Ascending aorta (tissue), 2 donors: ENCODE measurements at places on chromosomes 11 and 22.

DNA sequence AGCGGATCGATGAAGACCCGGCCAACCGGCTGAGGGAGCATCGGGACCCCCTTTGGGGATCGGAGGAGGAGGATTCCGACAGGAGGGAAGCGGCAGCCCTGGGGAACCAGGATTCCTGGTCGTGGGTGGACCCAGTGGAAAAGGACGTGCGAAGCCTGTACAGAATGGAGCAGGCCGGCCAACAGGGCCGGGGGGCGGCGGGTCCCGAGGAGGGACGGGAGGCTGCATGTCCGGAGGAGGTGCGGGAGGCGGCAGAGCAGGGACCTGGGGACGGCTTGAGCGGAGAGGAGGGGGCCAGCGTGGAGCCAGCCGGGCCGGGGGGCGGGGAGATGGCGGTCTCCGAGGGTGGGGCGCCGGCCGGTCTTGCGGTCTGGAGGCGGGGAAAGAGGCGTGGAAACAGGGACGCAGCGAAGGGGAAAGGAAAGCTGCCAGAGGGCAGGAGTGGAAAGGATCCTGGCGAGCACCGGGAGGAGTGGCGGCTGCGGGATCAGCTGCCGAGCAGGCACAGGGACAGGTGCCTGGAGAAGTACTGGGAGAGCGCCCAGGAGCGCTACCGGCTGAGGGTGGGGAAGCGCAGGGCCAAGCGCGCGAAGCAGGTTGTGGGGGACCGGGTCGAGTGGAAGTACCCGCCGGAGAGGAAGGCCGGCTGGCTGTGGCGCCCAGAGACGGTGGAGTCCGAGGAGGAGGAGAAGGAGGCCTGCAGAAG lies at the start of gene ANO5:
Gene ANO5, plus strand, starts transcription at position 444 of the 706 bp plus-strand sequence. CDS start 408 bp downstream, outside the sequence.
- peak within 1 kb of the TSS; percentile 66 for H3K4me3 ChIP-seq
- no peaks in the 10 kb centered on the region for H3K27me3 ChIP-seq
- no peaks in the 10 kb centered on the region for H3K4me1 ChIP-seq
- peak; percentile 72 for DNase-seq

GRCh38 chr11:10838083-10838482 lies 19.8 kb downstream of the ZBED5 start:
- H3K36me3 ChIP-seq: no peaks in the 10 kb centered on the region
- DNase-seq: no peak
- H3K27me3 ChIP-seq: no peaks in the 10 kb centered on the region

DNA sequence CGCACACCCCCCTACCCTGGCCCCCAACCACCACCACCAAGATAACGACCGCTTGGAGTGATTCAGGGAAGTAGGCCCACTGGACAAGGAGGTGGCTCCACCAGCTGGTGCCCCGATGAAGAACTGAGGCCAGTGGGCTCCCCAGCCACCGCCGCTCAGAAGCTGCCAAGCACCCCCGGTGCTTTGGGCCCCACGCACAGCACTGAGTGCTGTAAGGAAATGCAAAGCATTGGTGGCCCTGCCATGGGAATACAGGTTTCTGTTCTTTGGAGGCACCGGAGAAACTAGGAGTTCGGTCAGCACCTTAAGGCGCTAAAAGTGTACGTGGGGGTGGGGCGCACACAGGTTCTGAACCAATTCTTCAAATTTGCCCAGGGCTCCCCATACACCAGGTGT lies 664 bp upstream of the PRSS23 start:
- no peaks in the 10 kb centered on the region for H3K36me3 ChIP-seq
- no peaks in the 10 kb centered on the region for H3K27me3 ChIP-seq
- peaks cover 10% of the 10 kb centered on the region for H3K4me1 ChIP-seq
- peak overlapping the region; percentile 79 for H3K27ac ChIP-seq

DNA sequence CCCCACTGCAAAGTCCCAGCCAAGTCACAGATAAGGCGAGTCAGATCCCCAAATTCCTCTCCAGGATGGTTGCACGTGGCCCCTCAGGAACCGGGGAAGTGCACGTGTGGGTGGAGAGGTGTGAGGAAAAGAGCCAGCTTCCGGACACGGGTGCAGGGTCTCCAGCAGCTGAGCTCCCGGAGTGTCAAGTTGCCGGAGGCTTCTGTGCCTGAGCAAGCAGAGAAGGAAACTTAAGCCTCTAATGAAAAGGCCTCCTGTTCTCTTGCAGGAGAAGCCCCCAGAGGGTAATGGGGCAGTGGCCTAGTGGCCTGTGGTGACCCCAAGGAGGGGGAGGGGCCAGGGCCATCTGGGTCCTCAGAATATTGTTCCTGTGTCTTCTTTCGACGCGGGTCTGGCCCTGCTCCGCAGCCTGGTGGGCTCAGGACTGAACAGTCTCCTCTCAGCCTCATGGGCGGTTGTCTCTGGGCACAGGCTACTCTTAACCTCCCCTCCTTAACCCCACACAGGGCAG lies 147.9 kb downstream of the FEZ1 start:
- H3K27ac ChIP-seq: no peak overlapping the region
- DNase-seq: no peak
- H3K4me3 ChIP-seq: no peak overlapping the region
- no peaks in the 10 kb centered on the region for H3K36me3 ChIP-seq
- H3K4me1 ChIP-seq: peaks cover 11% of the 10 kb centered on the region

- H3K27ac ChIP-seq: no peak overlapping the region
- no peak overlapping the region for H3K4me3 ChIP-seq
- no peak for DNase-seq
These were observed 120.9 kb downstream of the KCNQ1OT1 start for GRCh38 chr11:2578929-2579270.

DNA sequence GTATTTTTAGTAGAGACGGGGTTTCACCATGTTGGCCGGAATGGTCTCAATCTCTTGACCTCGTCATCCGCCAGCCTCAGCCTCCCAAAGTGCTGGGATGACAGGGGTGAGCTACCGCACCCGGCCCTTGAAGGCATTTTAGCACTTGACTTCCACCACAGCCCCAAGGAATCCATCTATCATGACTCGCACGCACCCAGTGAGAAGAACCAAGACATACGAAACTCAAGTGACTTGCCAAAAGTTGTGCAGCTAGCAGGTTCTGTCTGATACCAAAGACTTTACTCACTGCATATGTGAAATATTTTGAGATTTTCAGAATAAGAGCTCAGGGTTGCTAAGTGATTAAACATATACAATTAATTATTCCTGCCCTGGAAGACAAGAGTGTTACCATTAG lies 21.0 kb downstream of the FLI1 start:
- H3K36me3 ChIP-seq: no peaks in the 10 kb centered on the region
- peaks cover 18% of the 10 kb centered on the region for H3K4me1 ChIP-seq

- H3K4me3 ChIP-seq: no peak overlapping the region
These were observed 19.8 kb downstream of the IGSF9B start for GRCh38 chr11:133937015-133937414.
